ENCODE measurements at places on chromosomes 7 and 10.

GRCh38 chr10:25818751-25819150 is 115.3 kb upstream of the MYO3A start:
- DNase-seq = no peak

- DNase-seq = no peak
These were observed 84.9 kb upstream of the RHOBTB1 start for GRCh38 chr10:61028861-61029361.

DNA sequence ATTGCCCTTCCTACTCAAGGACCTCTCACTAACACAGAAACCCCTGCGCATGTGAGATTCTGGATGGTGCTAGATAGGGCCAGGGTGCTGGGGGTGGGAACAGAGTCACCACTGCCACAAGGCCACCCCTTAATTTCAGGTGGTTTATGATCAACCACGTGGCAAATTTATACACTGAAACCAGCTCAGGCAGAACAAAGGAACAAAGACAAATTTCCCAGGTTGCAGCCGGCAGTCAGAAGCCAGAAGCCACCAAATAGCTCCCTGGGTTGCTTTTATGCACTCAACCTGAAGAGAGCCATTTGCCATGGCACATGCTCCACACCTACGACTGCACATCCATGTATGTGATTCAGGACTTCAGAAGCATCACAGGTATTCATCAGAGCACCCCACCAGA is 2.5 kb downstream of the VOPP1 start:
- DNase-seq = no peak

DNA sequence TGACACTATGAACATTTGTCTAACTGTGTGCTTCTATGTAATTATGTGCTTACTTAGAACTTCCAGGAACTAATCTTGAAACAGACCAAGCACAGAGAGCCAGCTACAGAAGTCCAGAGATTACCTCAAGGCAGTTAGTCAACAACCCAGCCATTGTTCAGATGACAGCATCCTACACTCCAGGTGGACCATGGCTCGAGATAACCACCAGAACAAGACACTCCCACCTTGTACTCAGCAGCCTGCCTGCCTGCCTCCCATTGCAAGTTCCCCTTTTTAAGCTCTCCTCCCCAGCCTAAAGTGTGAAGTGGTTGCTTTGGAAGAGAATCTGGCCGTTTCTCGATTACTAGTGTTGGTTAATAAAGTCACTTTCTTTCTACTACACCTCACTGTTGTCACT is 1080.6 kb upstream of the LRRN3 start:
- DNase-seq = no peak
